ENCODE measurements at places on chromosomes 7 and 10. TPM values are rescaled to one million over a fixed set of nuclear protein-coding genes. Genes with fewer than 3 reads are reported as not detected.

GRCh38 chr10:62116896-62117295 lies 151.7 kb downstream of the RTKN2 start:
- peaks cover 5% of the 10 kb centered on the region for H3K4me1 ChIP-seq
- H3K27ac ChIP-seq: no peak overlapping the region

Gene GOLGA7B
- 0.58 TPM for total RNA-seq

DNA sequence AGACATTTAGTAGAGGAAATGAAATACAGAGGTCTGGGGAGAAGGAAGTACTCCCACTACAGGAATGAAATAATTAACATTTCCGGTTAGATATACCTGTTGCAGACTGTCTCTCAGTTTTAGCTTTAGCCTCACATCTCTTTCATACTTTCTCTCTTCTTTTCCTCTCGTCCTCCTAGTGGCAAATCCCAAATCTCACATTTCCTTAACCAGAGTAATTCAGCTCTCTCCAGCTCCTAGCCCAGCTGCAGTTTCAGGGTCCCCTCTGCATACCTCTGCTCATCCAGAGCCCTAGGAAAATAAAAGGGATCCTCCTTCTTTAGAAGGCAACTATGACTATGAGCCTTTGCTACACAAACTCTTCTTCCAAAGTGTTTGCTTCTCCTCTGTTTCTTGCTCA lies 643.2 kb downstream of the PHTF2 start:
- H3K27me3 ChIP-seq: no peaks in the 10 kb centered on the region
- H3K27ac ChIP-seq: no peak overlapping the region
- no peak overlapping the region for H3K4me3 ChIP-seq
- no peaks in the 10 kb centered on the region for H3K36me3 ChIP-seq
- no peak for DNase-seq

Gene MEIG1
- total RNA-seq: not detected

- H3K27ac ChIP-seq: no peak overlapping the region
- H3K27me3 ChIP-seq: no peaks in the 10 kb centered on the region
- DNase-seq: no peak
These were observed 141.2 kb upstream of the ABCB5 start for GRCh38 chr7:20474249-20474648.

- no peak overlapping the region for H3K27ac ChIP-seq
- peaks cover 99% of the 10 kb centered on the region for H3K36me3 ChIP-seq
- no peaks in the 10 kb centered on the region for H3K27me3 ChIP-seq
- no peaks in the 10 kb centered on the region for H3K4me1 ChIP-seq
These were observed 9.2 kb downstream of the GTPBP4 start for GRCh38 chr10:997266-998022.

GRCh38 chr7:64312826-64313225 lies 935 bp upstream of the ZNF736 start:
- peaks cover 28% of the 10 kb centered on the region for H3K4me1 ChIP-seq
- no peak for DNase-seq
- no peaks in the 10 kb centered on the region for H3K27me3 ChIP-seq
- H3K27ac ChIP-seq: no peak overlapping the region
- no peaks in the 10 kb centered on the region for H3K36me3 ChIP-seq
- no peak overlapping the region for H3K4me3 ChIP-seq

- H3K4me3 ChIP-seq: no peak overlapping the region
- DNase-seq: no peak
- H3K4me1 ChIP-seq: peaks cover 15% of the 10 kb centered on the region
- H3K27ac ChIP-seq: peak overlapping the region; percentile 36
These were observed 21.3 kb upstream of the LIPF start for GRCh38 chr10:88642963-88643362.

GRCh38 chr7:24572997-24573553 lies at the start of gene PALS2:
Gene PALS2 (plus strand): TSS chr7:24573452. CDS start chr7:24623668, 50,216 bp downstream.
- H3K27me3 ChIP-seq: peaks cover 8% of the 10 kb centered on the region
- peak within 1 kb of the TSS; percentile 72 for H3K27ac ChIP-seq
- no peaks in the 10 kb centered on the region for H3K36me3 ChIP-seq
- H3K4me1 ChIP-seq: peaks cover 4% of the 10 kb centered on the region

GRCh38 chr7:11394438-11394837 lies 420.8 kb downstream of the PHF14 start:
- DNase-seq: no peak
- no peak overlapping the region for H3K4me3 ChIP-seq
- H3K27ac ChIP-seq: no peak overlapping the region

- no peak overlapping the region for H3K27ac ChIP-seq
- no peak for DNase-seq
- H3K27me3 ChIP-seq: no peaks in the 10 kb centered on the region
- no peak overlapping the region for H3K4me3 ChIP-seq
These were observed 48.4 kb downstream of the SHH start for GRCh38 chr7:155763691-155764437.

- no peak overlapping the region for H3K27ac ChIP-seq
- no peak overlapping the region for H3K4me3 ChIP-seq
- no peaks in the 10 kb centered on the region for H3K4me1 ChIP-seq
- H3K27me3 ChIP-seq: no peaks in the 10 kb centered on the region
- DNase-seq: no peak
These were observed 202.6 kb upstream of the FOXK1 start for GRCh38 chr7:4479367-4480039.

Gene TMEM184A
- total RNA-seq: 25.7 TPM

DNA sequence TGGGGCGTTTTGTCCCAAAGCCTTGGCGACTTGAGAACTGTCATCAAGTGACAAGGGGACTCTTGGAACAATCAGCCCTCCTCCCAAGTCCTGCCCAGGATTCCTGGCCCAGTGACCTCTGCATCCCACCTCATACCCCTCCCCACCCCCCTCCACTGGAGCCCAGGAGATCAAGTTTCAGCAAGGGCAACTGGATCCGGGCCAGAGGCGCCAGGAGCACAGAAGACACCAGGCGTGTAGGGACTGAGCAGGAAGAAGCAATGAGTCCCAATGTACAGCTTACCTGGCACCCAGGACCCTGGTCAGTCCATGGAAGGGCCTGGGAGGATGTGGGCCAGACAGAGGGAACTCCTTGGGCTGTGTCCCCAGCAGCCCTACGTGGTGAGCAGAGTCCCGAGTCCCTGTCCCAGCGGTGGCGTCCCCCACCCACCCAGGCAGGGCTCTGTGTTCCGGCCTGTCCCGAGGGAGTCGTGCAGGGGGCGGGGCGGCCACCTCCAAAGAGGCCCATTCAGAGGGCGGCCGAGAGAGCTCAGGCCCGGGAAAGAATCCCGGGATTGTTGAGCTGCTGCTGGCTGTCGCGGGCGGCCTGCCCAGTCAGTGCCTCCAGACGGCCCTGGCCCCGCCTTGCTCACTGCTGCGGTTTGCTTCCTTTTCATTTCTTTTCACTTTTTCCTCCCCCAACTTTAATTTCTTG lies 254.1 kb downstream of the TNS3 start:
- peak overlapping the region; percentile 78 for H3K27ac ChIP-seq
- H3K36me3 ChIP-seq: peaks cover 14% of the 10 kb centered on the region
- H3K4me1 ChIP-seq: peaks cover 39% of the 10 kb centered on the region
- peak overlapping the region; percentile 22 for H3K4me3 ChIP-seq
- DNase-seq: peak; percentile 85

DNA sequence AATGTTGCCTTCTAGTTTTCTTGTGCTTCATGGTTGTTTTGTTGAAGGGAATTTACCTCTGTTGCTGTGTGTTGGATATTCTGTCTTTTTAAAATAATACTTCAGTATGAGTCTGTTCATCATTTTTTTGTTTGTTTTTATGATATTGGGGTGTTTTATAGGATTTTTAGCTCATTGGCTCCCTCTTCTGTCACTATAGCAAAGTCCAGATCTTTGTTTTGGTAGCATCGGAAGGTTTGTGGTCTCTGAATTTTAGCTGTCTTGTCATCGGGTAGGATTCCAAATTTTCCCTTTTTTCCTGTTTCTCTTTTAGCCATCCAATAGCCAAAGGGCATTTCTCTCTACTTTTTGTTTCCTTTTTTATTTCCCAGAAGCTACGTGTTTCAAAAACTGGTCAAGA lies 91.4 kb downstream of the EXOC4 start:
- no peaks in the 10 kb centered on the region for H3K27me3 ChIP-seq
- H3K36me3 ChIP-seq: peaks cover under 1% of the 10 kb centered on the region

Gene PLPP4
- total RNA-seq: not detected

DNA sequence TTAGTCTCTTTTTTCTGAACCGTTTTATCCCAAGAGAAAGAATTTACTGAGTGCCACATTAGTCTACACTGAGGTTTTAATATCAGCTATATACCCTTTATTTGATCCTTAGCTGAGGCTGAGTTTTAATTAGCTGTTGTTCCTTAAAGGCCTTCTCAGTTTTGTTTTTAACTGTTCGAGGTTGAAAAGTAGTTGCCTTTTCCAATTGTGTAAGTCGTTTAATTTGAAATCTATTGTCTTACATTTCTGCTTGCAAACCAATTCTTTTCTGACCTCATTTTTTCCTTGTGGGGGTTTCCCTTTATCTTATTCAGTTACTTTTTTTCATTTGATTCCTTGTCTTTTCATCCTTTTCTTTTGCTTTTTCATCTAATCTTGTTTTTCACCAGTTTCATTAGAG lies 30.8 kb downstream of the UMAD1 start:
- no peak for DNase-seq
- H3K4me3 ChIP-seq: no peak overlapping the region
- no peaks in the 10 kb centered on the region for H3K4me1 ChIP-seq
- H3K27me3 ChIP-seq: no peaks in the 10 kb centered on the region

Gene GNG11
- 21.5 TPM for total RNA-seq

Gene MOGAT3
- not detected for total RNA-seq

- H3K36me3 ChIP-seq: no peaks in the 10 kb centered on the region
- peak overlapping the region; percentile 27 for H3K27ac ChIP-seq
- DNase-seq: no peak
- no peak overlapping the region for H3K4me3 ChIP-seq
- H3K27me3 ChIP-seq: no peaks in the 10 kb centered on the region
- peaks cover 87% of the 10 kb centered on the region for H3K4me1 ChIP-seq
These were observed 112.8 kb downstream of the PARD3 start for GRCh38 chr10:34702093-34702937.

Gene GIMAP7
- 11.7 TPM for total RNA-seq

DNA sequence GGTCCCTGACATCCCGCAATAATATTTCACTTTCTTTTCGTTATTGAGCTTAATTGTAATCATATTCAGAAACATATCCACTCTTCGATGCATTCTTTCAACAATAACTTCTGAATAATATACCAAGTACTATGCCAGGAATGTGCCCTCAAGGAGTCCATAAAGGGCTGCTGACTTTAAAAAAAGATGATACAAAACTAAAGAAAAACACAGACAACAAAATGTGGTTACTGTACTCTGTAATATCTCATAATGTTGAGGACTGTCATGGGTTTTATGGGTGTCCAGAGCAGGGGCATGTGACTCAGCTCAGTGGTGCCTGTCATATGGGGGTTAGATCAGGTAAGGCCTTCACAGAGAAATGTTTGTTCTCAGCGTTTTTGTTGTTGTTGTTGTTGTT lies 73.7 kb downstream of the ARL4A start:
- no peaks in the 10 kb centered on the region for H3K4me1 ChIP-seq
- no peak overlapping the region for H3K4me3 ChIP-seq
- H3K27me3 ChIP-seq: no peaks in the 10 kb centered on the region
- H3K27ac ChIP-seq: no peak overlapping the region
- DNase-seq: no peak

DNA sequence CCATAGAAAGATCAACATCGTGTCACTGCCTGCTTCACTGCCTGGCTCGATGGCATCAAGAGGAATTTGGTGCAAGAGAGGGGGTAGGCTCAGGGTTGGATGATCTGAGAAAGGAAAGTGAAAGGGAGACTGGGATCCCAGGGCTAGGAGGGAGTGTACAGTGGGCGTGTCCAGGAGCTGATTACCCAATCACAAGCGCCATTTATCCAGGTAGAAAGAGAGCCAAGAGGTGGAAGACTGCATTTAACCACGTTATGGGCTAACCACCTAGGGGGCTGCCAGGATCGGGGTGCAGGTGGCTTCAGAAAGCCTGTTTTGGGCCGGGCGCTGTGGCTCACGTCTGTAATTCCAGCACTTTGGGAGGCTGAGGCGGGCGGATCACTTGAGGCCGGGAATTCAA lies 10.3 kb downstream of the PODXL start:
- no peaks in the 10 kb centered on the region for H3K4me1 ChIP-seq
- H3K36me3 ChIP-seq: no peaks in the 10 kb centered on the region
- no peaks in the 10 kb centered on the region for H3K27me3 ChIP-seq
- DNase-seq: peak; percentile 53
- peak overlapping the region; percentile 46 for H3K27ac ChIP-seq
- H3K4me3 ChIP-seq: no peak overlapping the region

Gene C10orf88
- 17.1 TPM for total RNA-seq

GRCh38 chr7:158372400-158373342 lies 215.0 kb downstream of the PTPRN2 start:
- H3K4me1 ChIP-seq: peaks cover 17% of the 10 kb centered on the region
- H3K27ac ChIP-seq: no peak overlapping the region
- H3K27me3 ChIP-seq: no peaks in the 10 kb centered on the region

Gene CEP55
- 1.3 TPM for total RNA-seq

DNA sequence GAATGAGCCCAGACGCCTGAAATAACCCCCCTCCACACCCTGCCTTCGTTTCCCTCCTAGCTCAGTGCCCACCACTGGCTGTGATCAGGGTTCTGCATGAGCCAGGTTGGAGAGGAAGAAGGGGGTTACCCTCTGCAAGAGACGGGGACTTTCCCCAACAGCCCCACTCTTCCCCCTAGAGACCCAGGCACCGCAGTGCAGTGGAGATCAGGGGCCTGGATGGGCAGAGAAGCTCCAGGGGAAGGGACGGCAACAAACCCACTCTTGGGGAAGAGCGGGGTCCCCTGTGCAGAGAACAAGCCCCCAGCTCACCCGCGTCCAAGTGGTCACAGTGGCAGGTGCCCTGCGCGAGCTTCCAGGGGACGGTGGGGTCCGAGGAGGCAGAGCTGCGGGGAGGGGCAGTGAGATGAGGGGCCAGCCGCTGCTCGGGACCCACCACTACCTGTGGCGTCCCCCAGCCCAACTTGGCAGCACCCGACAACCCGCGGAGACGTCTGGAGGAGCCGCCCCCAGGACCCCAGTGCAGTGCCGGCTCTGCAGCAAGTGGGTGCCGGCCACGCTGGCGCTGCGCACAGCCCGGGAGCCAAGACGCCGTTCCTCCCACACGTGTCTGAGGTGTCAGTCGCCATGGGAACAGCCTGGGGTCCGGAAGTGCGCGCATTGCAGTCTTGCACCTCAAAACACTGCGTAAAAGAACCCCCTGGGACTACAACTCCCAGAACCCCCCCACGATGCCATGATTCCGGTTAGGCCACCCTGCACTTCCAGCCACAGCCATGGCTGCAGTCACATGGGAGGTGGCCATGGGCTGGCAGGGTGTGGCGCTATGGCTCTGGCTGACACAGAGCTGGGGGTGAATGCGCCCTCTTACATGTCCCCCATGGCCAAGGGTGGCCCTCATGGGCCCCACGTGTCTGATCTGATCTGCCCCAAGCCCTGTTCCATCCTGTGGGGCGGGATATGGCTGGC lies 45.8 kb upstream of the WIPI2 start:
- H3K36me3 ChIP-seq: no peaks in the 10 kb centered on the region
- H3K27me3 ChIP-seq: no peaks in the 10 kb centered on the region
- peak; percentile 69 for DNase-seq
- H3K27ac ChIP-seq: no peak overlapping the region

Gene AIFM2
- total RNA-seq: 5.9 TPM

Data from stomach (tissue), 19 donors.